ENCODE measurements at places on chromosomes 7 and 10.

GRCh38 chr7:121824276-121824675 is 48.7 kb upstream of the PTPRZ1 start:
- no peak for DNase-seq

- DNase-seq: no peak
Measured at GRCh38 chr7:47233996-47234395, 347.9 kb downstream of the TNS3 start.

DNA sequence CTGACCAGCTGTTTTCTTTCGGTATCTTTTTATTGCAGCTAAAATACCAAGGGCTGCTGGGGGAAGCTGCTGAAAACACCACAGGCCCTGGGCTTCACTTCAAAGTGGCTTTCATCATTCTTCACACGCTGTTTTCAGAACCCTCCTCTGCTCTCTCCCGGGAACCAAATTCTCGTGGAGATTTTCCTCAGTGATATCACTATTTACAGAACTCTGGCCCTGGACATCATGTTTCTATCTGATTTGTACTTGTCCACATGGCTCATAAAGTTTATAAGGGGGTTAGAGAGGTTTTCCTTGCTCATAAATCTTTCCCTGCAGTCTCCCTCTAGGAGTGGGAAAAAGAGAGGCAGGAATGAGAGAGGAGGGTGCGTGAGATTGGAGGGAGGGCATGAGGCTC is 177.4 kb upstream of the NPVF start:
- DNase-seq: no peak

DNA sequence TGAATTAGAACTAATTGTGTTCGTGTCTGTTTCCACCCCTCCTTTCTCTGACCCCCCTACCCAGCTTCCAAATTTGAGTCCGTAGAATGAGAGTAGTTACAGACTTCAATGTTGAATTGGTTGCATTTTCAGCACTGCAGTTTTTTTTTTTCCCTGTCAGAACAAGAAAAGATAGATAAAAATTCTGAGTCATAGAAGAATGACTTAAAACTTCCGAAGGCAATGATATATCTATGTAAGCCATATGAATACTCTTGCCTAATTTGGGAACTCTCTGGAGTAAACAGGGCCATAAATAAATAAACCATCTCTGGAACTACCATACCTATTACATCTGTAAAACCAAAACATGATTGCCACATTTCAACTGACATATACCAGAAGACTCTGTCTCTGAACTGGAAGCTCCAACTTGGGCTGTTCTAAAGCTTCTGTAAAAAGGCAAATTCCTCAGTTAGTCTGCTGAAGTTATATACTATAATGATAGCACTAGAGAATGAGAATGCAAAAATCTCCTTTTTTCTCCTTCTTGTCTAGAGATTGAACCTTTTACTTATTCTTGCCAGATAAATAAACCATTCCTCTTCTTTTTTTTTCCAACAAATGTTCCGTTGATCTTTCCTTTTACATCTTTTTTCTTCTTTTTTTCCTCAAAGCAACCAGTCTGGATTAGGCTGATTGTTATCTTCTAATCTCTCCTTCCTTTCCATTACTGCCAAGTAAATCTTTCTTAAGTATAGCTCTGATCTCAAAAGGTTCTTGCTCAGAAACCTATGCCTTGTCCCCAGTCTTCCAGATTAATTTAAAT is 23.5 kb downstream of the VCL start:
- no peak for DNase-seq

DNA sequence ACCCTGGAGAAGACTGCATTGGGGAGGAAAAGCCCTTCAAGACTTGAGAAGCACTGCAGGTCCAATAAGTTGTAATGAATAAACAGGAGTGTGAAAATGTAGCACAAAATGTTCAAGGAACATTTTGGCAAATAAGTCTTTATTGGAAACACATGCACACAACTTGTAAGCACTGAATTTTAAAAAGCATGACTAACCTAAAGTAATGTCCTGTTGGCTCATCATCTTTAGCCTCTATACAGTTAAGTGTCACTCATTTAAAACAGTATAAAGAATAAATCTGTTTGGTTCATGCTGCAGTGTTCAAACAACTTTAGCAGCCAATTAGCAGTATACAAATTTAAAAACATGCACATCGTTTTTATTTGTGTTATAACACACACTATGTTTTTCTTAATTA is 108.6 kb downstream of the CDK6 start:
- DNase-seq: no peak

- no peak for DNase-seq
Measured at GRCh38 chr10:4473977-4474376, 352.0 kb upstream of the AKR1E2 start.

DNA sequence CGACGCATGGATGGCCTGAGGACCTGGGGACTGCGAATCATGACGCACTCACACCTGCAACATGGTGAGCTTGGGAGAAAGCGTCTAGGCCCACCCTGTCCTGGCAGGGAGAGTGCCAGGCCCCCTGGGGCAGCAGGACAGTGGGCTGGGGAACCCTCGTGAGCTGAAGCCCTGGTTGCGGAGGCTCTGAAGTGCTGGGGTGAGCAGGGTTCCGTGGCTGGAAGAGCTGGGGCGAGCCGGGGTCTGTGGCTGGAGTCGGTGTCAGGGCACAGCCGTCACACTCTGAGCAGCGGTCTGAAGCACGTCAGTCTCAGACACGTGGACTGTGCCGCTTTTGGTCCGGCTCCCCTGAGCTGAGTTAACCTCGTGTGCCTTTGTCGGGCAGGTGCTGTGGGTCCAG is 4.7 kb downstream of the SUN1 start:
- no peak for DNase-seq

DNA sequence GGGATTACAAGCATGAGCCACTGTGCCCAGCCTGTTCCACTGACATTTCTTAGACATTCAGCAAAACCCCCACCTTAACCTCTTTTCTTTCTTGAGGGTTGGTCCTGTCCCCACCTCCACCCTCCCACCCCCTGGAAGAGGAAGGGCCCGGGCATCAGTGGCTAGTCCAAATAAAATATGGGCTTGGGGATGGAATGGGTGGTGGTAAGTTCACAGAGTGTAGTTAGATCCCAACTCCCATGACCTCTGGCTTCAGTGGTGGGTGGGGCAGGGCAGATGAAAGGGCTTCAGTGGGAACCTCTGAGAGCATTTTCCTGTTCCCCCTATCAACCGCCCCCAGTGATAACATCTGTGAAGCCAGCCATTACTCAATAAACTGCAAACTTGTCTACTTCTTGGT is 9.8 kb downstream of the SFXN3 start:
- no peak for DNase-seq

GRCh38 chr7:24704311-24704710 is 53.0 kb downstream of the GSDME start:
- no peak for DNase-seq

DNA sequence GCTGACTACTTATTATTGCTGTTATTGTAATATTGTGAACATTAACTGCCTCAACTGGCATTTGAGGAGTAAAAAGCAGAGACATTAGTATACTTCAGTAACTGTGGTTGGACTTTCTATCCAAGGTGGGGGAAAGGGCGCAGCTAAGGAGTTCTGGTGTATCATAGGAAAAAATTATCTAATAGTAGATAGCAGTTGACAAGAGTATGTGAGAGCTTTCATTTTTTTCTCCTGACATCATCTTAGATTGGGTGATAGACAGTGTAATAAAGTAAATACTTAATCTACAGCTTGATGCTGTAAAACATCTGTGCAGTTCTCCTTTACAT is 68.9 kb downstream of the PHTF2 start:
- DNase-seq: no peak

DNA sequence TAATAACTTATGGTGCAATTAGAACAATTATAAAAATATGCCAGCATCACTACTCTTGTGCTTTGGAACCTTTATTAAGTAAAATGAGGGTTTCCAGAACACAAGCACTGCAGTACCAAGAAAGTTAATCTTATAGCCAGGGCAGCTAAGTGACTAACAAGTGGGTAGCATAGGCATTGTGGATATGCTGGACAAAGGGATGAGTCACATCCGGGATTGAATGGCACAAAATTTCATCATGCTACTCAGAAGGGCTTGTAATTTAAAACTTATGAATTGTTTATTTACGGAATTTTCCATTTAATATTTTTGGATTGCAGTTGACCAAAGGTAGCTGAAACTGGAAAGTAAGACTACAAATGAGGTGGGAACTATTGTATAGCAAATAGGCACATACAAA is 250.6 kb downstream of the C7orf25 start:
- no peak for DNase-seq
